ENCODE measurements at places on chromosomes 1 and 21. TPM values are rescaled to one million over a fixed set of nuclear protein-coding genes. Genes with fewer than 3 reads are reported as not detected.

The PCNX2 gene
- total RNA-seq: 11.0 TPM

DNA sequence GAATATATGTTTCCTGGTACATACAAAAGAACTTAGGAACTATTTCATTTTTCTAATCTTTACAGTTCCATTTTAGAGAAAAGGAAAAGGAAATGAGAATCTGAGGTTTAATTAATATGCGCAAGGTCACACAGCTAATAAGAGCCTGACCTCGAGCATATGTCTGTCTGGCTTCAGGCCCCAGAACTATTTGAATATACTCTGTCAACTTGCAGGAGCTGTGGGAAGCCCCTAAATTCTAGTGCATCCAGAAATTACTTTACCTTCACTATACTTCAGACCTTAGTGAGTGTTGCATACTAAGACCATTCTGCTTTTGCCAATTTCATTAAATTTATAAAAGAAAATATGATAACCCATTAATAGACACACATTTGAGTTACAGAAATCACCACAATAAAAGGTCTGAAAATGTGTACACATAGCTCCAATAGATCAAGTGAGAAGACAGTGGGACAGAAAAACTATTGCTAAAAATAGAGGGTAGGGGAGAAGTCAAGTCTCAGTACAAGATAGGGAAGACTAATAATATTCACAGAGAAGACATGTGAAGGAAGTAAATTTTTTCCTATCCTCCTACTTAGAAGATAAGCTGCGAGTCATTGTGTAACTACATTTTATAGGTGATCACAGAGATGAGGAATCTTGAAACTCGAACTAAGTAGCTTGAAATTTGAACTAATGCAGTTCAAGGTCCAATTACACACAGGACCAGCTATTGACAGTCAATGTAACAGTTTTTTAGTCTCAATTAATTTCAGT lies 3.8 kb downstream of the RGS13 start:
- no peak overlapping the region for H3K4me3 ChIP-seq
- no peaks in the 10 kb centered on the region for H3K4me1 ChIP-seq
- DNase-seq: no peak

GRCh38 chr1:94106716-94107115 lies 14.2 kb downstream of the ABCA4 start:
- peak; percentile 63 for DNase-seq
- no peaks in the 10 kb centered on the region for H3K36me3 ChIP-seq
- no peaks in the 10 kb centered on the region for H3K27me3 ChIP-seq
- H3K4me1 ChIP-seq: peaks cover 23% of the 10 kb centered on the region
- no peak overlapping the region for H3K27ac ChIP-seq

GRCh38 chr1:19009882-19010321 lies 53.4 kb upstream of the IFFO2 start:
- peak; percentile 98 for DNase-seq
- H3K27me3 ChIP-seq: no peaks in the 10 kb centered on the region
- peak overlapping the region; percentile 95 for H3K27ac ChIP-seq
- H3K4me1 ChIP-seq: peaks cover 65% of the 10 kb centered on the region

DNA sequence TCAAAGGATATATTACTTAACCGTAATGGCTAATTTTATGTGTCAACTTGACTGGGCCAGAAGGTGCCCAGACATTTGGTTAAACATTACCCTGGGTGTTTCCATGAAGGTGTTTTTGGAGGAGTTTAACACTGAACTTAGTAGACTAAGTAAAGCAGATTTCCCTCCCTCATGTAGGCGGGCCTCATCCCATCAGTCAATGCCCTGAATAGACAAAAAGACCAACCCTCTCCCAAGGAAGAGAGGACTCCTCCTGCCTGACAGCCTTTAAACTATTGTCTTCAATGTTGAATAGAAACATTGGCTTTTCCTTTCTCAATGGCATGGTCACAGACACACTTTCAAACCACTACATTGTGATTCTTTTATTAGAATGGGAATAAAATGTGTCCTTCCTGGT lies 121.9 kb downstream of the SETD4 start:
- H3K27ac ChIP-seq: no peak overlapping the region
- H3K4me1 ChIP-seq: peaks cover 7% of the 10 kb centered on the region
- H3K27me3 ChIP-seq: no peaks in the 10 kb centered on the region
- H3K4me3 ChIP-seq: no peak overlapping the region

- no peak overlapping the region for H3K4me3 ChIP-seq
- H3K27me3 ChIP-seq: no peaks in the 10 kb centered on the region
- H3K4me1 ChIP-seq: peaks cover 31% of the 10 kb centered on the region
Observed at GRCh38 chr1:55970526-55971110, 608.7 kb downstream of the PLPP3 start.

The KIF17 gene
- total RNA-seq: 1.9 TPM

DNA sequence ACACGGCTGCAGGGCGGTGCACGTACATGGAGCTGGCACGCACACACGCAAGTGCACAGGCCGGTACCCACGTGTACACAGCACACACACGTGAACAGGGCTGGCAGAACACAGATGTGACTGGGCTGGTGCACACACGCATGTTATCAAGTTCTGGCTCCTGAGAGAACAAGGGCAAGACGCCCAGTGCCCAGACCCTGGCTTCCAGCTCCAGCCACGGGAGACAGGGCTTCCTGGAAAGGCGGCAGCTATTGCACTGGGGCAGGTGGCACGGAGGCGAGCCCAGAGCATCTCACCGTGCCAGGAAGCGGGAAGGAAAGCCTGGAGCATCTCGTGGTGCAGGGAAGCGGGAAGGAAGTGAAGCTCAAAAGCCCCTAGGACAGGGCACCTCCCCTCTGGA lies 5.9 kb downstream of the SDF4 start:
- H3K4me3 ChIP-seq: no peak overlapping the region
- no peaks in the 10 kb centered on the region for H3K27me3 ChIP-seq
- H3K4me1 ChIP-seq: peaks cover 12% of the 10 kb centered on the region
- peaks cover 86% of the 10 kb centered on the region for H3K36me3 ChIP-seq
- no peak for DNase-seq
- H3K27ac ChIP-seq: no peak overlapping the region

The NEK2 gene
- total RNA-seq: 75.1 TPM

The CASQ2 gene
- not detected for total RNA-seq

- H3K36me3 ChIP-seq: no peaks in the 10 kb centered on the region
- H3K4me3 ChIP-seq: no peak overlapping the region
- no peak for DNase-seq
- H3K4me1 ChIP-seq: peaks cover 4% of the 10 kb centered on the region
- no peak overlapping the region for H3K27ac ChIP-seq
Observed at GRCh38 chr1:28965271-28965870, 51.0 kb downstream of the EPB41 start.

DNA sequence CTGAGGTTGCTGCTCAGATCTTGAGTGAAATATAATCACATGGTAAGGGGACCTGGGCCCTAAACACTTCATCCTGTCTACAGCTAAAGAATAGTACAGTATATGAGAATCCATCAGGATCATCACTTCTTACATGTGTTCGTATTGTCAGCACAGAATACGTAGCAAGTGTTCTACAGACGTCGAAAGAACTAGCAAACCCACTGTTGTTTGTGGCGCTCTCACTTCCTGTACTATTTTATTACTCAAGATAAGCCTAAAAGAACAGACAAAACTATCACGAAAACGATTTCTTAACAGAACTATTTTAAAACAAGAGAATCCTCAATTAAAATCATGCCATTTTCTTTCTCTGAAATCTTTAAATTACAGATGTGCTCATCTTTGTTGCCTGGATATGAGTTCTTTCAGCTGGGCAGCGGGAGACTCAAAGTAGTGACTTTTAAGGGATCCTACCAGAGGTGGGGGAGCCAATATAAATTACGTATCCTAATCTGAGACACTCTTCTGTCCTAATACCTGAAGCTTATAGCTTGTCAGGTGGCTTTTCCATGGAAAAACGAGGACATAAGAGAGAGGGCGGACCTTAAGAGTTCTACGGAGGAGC lies 724 bp downstream of the ST7L start:
- H3K36me3 ChIP-seq: peaks cover 42% of the 10 kb centered on the region
- H3K4me3 ChIP-seq: peak overlapping the region; percentile 68
- peak overlapping the region; percentile 96 for H3K27ac ChIP-seq
- DNase-seq: peak; percentile 63

DNA sequence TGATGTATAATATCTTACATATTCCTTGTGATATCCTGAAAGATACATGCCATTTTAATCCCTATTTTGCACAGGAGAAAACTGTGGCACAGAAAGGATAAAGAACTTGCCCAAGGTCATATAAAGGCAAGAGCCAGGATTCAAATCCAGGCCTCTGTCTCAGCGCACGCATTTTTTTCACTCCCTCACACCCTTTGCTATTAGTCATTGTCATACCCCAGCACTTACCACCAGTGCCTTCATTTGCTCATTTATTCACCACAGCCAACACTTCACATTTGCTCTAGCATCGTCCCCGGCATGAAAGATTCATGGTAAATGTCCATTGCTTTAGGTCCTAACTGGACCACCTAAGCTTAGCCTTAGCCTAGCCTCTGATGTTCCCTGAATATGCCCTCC lies 14.2 kb downstream of the ALX3 start:
- H3K27me3 ChIP-seq: no peaks in the 10 kb centered on the region
- H3K4me1 ChIP-seq: no peaks in the 10 kb centered on the region
- DNase-seq: no peak
- peaks cover 75% of the 10 kb centered on the region for H3K36me3 ChIP-seq

- no peak for DNase-seq
- H3K4me1 ChIP-seq: peaks cover 15% of the 10 kb centered on the region
- no peaks in the 10 kb centered on the region for H3K36me3 ChIP-seq
- no peak overlapping the region for H3K27ac ChIP-seq
- no peaks in the 10 kb centered on the region for H3K27me3 ChIP-seq
Observed at GRCh38 chr1:202553560-202554038, 156.7 kb downstream of the SYT2 start.

- no peak for DNase-seq
- H3K4me1 ChIP-seq: no peaks in the 10 kb centered on the region
- no peak within 1 kb of the TSS for H3K4me3 ChIP-seq
Observed at GRCh38 chr1:232805269-232806185, at the start of gene MAP10. Gene MAP10, plus strand, starts transcription at chr1:232805416. Its CDS starts 34 bp downstream, at chr1:232805450.

GRCh38 chr21:20418353-20418752 lies 579.9 kb upstream of the NCAM2 start:
- no peak overlapping the region for H3K4me3 ChIP-seq
- no peak for DNase-seq
- H3K4me1 ChIP-seq: no peaks in the 10 kb centered on the region

The AUNIP gene
- total RNA-seq: 5.9 TPM

DNA sequence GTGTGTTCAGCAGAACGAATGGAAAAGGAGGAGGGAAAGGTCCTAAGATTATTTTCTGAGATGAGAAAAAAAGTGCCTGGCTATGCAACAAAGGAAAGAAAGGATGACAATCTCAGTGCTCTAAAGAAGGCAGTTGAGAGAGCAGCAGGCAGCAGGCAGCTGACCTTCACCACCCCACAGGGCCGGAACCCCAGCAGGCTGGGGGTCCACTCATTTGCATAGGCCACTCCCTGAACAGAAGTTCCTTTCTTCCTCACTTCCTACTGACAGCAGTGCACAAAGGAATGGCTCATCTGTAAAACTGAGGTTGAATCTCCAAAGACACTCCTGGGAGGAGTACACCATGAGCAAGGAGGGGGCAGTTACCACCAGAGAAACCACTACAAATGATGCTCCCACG lies 41.4 kb upstream of the TNR start:
- DNase-seq: no peak
- no peaks in the 10 kb centered on the region for H3K4me1 ChIP-seq
- H3K27me3 ChIP-seq: no peaks in the 10 kb centered on the region
- H3K36me3 ChIP-seq: no peaks in the 10 kb centered on the region

DNA sequence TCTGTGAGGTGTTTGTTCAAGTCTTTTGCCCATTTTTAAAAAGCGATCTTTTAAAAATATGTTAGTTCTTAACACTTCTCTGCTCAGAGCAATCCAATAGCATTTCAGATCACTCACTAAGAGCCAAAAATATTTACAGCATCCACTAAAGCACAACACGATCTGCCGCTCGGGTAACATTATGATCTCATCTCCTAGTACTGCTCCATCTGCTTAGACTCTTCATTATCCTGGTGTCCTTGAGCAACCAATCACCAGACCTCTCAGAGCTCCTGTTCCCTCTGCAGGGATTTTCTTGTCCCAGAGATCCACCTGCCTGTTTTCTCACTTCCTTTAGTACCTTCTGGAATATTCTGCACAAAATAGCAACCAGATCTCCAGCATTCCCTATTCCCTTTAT lies 235.3 kb upstream of the ESRRG start:
- H3K36me3 ChIP-seq: no peaks in the 10 kb centered on the region
- no peak overlapping the region for H3K27ac ChIP-seq
- H3K4me1 ChIP-seq: no peaks in the 10 kb centered on the region
- DNase-seq: no peak

DNA sequence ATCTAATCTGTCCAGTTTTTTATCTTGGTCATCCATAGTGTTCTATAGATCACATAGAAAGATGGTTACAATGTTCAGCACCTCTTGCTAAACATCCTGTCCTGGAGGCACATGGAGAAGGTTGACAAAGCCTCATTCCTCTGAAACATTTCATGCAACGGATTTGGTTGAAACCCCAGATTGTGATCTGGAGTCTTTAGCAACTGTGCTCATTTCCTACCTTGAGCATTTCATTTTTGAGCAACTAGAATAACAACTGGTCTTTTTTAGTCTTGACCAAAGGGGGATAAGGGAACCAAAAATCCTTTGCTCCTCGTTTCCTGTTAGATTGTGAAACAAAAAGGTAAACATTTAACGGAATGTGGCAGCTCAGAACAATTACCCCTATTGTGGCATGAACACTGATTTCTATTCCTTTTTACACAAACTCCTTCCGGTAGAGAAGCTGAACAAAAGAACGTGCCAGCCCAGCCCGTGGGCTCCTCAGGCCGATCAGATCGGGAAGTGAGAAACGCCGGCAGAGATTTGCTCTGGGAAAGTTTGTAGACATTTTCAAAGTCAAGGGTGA lies 94.7 kb upstream of the ERRFI1 start:
- peak overlapping the region; percentile 74 for H3K27ac ChIP-seq
- H3K4me3 ChIP-seq: no peak overlapping the region
- H3K36me3 ChIP-seq: no peaks in the 10 kb centered on the region
- DNase-seq: peak; percentile 68
- H3K27me3 ChIP-seq: no peaks in the 10 kb centered on the region

The RNU1-4 gene
- total RNA-seq: 294 TPM

GRCh38 chr1:151945725-151946722 lies 36.7 kb upstream of the THEM4 start:
- H3K36me3 ChIP-seq: no peaks in the 10 kb centered on the region
- no peaks in the 10 kb centered on the region for H3K27me3 ChIP-seq
- peak; percentile 97 for DNase-seq
- H3K27ac ChIP-seq: peak overlapping the region; percentile 79

All from SJSA1 (cell line).